ENCODE measurements at places on chromosomes 5 and 9. TPM values are rescaled to one million over a fixed set of nuclear protein-coding genes. Genes with fewer than 3 reads are reported as not detected.
A peak's percentile ranks its signal among the peaks of the same experiment; 100 is the strongest.

DNA sequence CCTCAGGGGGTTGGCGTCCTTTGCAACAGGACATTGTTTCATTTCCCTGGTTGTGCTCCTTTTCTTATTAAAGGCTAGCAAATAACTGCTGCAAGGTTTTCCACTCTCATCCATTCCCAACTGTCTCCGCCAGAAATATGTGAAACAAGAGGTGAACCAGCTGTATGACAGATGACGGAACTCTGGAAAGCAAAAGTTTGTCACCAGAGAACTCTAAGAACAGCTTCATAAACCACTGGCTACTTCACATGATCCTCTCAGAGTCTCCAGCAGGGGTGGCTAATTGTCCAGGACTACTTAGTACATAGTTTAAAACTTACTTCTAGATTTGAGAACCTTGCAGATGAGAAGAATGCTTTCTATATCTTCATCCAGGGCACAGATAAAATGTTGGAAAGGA, 195.9 kb upstream of the RAD23B start:
- no peaks in the 10 kb centered on the region for H3K4me1 ChIP-seq
- no peak overlapping the region for H3K4me3 ChIP-seq
- peaks cover 7% of the 10 kb centered on the region for H3K36me3 ChIP-seq
- H3K27ac ChIP-seq: no peak overlapping the region

Gene CDX1
- total RNA-seq: 0.57 TPM

Gene LRRC26
- total RNA-seq: not detected

Gene PRXL2C
- 20.9 TPM for total RNA-seq

DNA sequence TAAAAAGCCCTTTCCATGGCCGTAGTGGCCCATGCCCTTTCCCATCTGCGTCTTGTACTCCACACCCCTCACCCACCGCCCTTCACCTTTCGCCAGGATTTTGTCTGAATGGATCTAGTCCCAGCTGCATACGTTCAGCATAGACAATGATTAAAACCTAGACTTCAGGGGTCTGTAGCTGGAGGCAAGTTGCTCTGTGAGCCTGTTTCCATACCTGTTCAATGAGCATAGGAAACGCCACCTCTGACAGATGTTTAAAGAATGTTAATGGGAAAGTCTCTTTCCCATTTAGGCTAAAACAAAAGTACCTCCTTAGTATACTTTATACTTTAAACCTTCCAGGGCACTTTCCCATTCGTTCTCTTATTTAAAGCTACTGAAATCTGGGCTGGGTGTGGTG, 105.7 kb downstream of the SPRY4 start:
- H3K36me3 ChIP-seq: no peaks in the 10 kb centered on the region
- no peak for DNase-seq
- peaks cover 26% of the 10 kb centered on the region for H3K27me3 ChIP-seq
- H3K4me1 ChIP-seq: peaks cover 14% of the 10 kb centered on the region
- H3K4me3 ChIP-seq: no peak overlapping the region

DNA sequence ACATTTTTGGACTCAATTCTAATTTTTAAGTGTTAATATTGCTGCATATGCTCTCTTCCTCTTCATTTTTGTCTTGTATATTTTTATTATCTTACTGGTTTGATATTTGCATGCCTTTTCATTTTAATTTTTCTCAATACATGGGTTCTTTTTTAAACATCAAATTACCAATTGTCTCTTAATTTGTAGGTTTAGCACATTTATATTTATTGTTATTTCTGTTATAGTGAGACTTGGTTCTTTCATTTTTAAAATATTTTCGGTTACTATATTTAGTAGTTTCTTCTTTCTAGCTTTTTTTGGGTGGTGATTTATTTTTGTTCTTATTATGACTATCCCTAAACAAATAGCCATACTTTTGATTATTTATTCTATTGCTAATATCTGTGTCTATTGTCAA, 19.4 kb downstream of the SPINK5 start:
- no peaks in the 10 kb centered on the region for H3K4me1 ChIP-seq
- peaks cover 4% of the 10 kb centered on the region for H3K36me3 ChIP-seq
- no peak for DNase-seq
- no peak overlapping the region for H3K4me3 ChIP-seq
- no peaks in the 10 kb centered on the region for H3K27me3 ChIP-seq

Gene FCN2
- total RNA-seq: not detected

DNA sequence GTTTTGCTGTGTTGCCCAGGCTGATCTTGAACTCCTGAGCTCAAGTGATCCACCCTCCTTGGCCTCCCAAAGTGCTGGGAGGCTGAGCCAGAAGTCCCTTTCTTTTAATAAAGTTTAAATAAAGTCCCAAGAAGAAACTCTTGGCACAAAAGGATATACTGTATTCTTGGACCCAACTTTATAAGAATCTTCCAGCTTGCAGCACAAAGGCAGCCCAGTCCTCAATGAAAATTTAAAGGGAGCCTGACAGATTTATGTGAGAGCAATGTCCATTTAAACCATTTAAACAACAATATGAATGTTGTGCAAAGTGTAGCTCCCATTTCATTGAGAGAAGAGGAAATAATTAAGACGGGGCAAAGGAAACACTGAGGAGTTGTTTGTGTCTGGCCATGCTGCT, 217.0 kb downstream of the DOCK8 start:
- H3K27ac ChIP-seq: no peak overlapping the region
- no peak overlapping the region for H3K4me3 ChIP-seq
- DNase-seq: no peak
- H3K4me1 ChIP-seq: no peaks in the 10 kb centered on the region

- no peak overlapping the region for H3K4me3 ChIP-seq
- no peaks in the 10 kb centered on the region for H3K27me3 ChIP-seq
- H3K4me1 ChIP-seq: peaks cover 10% of the 10 kb centered on the region
- DNase-seq: no peak
- H3K27ac ChIP-seq: no peak overlapping the region
Observed at GRCh38 chr5:77312413-77312812, 101.9 kb downstream of the PDE8B start.

GRCh38 chr5:137040024-137040423, 459.1 kb downstream of the SPOCK1 start:
- H3K4me3 ChIP-seq: no peak overlapping the region
- no peak for DNase-seq

Gene WNT8A
- total RNA-seq: not detected

- peaks cover 10% of the 10 kb centered on the region for H3K36me3 ChIP-seq
- H3K4me1 ChIP-seq: peaks cover 10% of the 10 kb centered on the region
- peak within 1 kb of the TSS; percentile 85 for H3K4me3 ChIP-seq
- no peak for DNase-seq
Observed at GRCh38 chr9:128339761-128340690, at the start of gene SLC27A4. SLC27A4 (plus strand) TSS chr9:128340527; CDS start chr9:128343133, 2,606 bp downstream.

DNA sequence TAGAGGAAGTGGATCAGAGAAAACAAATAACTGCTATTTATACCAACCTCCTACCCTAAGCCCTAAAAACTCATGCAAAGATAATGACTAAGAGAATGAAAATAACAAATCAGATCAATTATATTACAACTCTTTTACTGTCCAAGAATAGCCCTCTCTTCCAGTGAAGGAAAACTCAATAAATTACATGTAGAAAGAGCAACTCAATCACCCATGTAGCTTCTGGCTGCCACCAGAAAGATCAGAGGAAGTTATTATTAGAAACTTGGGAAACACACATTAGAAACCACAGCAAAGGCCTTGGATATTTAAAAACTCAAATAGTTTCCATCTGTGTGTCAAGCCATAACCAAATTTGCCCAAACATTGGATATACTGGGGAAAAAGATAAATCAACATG, 134.0 kb upstream of the TARS1 start:
- H3K36me3 ChIP-seq: no peaks in the 10 kb centered on the region
- no peak overlapping the region for H3K4me3 ChIP-seq
- H3K27ac ChIP-seq: peak overlapping the region; percentile 46
- H3K27me3 ChIP-seq: no peaks in the 10 kb centered on the region
- H3K4me1 ChIP-seq: peaks cover 34% of the 10 kb centered on the region

- H3K4me1 ChIP-seq: no peaks in the 10 kb centered on the region
- no peaks in the 10 kb centered on the region for H3K27me3 ChIP-seq
- H3K27ac ChIP-seq: no peak overlapping the region
- no peak overlapping the region for H3K4me3 ChIP-seq
- peaks cover 2% of the 10 kb centered on the region for H3K36me3 ChIP-seq
- DNase-seq: no peak
Observed at GRCh38 chr9:99463131-99463530, 241.0 kb downstream of the SEC61B start.

- no peaks in the 10 kb centered on the region for H3K27me3 ChIP-seq
- peaks cover 16% of the 10 kb centered on the region for H3K4me1 ChIP-seq
- no peak for DNase-seq
- no peaks in the 10 kb centered on the region for H3K36me3 ChIP-seq
- H3K4me3 ChIP-seq: no peak overlapping the region
Observed at GRCh38 chr5:142797420-142797819, 27.2 kb downstream of the ARHGAP26 start.

Gene EFCAB9
- not detected for total RNA-seq

Gene MYMK
- not detected for total RNA-seq

DNA sequence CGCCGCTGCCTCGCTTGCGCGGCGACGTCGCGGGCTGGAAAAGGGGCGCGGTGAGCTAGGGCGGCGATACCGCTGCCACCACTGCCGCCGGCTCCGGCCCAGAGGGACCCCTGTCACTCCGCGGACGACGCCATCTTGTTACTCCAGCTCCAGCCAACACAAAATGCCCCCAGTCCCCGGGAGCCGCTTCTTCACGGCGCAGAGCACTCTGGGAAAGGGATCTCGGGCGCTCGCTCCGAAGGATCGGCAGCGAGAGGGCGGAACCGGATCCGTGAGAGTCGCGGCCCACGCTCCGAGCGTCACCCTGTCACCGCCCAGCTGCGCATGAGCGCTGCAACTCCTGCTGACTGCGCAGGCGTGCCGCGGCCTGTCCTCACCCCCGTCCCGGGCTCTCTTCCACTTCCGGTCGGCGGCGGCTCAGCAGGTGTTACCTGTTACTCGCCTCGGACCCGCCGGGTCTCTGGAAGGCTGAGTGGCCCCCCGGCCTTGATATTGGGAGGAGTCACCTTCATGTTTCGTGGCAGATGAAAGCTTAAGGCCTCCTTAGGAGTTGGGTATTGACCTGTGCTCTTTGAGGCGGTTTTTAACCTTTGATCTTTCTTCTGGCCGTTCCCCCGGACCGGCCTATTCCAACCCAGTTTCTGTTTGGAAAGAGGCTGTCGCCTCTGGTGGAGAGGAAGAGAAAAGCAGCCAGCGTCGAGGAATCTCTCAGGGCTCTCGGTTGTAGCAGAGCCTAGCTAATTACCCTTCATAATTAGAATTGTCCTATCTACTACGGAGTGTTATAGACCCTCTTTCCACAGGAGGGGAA, at the start of gene CSNK1A1:
Gene CSNK1A1, minus strand, starts transcription at position 213 of the 811 bp plus-strand sequence. CDS start 475 bp downstream, outside the sequence.
- no peaks in the 10 kb centered on the region for H3K27me3 ChIP-seq
- H3K36me3 ChIP-seq: peaks cover 18% of the 10 kb centered on the region
- peak within 1 kb of the TSS; percentile 99 for H3K27ac ChIP-seq
- peak; percentile 100 for DNase-seq

DNA sequence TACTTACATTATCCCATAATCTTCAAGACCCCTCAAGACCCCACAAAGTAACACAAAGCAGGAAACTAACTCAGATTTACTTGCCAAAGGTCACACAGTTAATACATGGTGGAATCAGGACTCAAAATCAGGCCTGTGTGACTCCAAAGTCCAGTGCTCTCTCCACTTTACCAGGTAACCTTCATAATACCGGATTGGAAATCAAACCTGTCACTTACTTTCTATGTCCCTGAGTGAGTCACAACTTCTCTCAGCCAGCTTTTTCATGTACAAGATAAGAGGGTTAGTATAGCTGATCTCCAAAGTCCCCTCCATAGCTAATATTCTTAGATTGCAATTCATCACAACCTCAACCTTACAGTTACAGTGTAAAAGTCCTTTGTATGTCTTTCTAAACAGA, 17.1 kb downstream of the STRBP start:
- H3K27me3 ChIP-seq: no peaks in the 10 kb centered on the region
- peaks cover 5% of the 10 kb centered on the region for H3K4me1 ChIP-seq
- H3K4me3 ChIP-seq: no peak overlapping the region
- peaks cover 2% of the 10 kb centered on the region for H3K36me3 ChIP-seq
- H3K27ac ChIP-seq: no peak overlapping the region

GRCh38 chr9:136499935-136500910, 17.4 kb upstream of the SEC16A start:
- no peaks in the 10 kb centered on the region for H3K27me3 ChIP-seq
- no peak overlapping the region for H3K27ac ChIP-seq
- H3K4me3 ChIP-seq: no peak overlapping the region
- DNase-seq: no peak

GRCh38 chr9:4929917-4930316, 55.2 kb upstream of the JAK2 start:
- H3K27ac ChIP-seq: no peak overlapping the region
- H3K27me3 ChIP-seq: no peaks in the 10 kb centered on the region
- DNase-seq: no peak
- peaks cover 8% of the 10 kb centered on the region for H3K4me1 ChIP-seq

Gene DDX4
- total RNA-seq: not detected

DNA sequence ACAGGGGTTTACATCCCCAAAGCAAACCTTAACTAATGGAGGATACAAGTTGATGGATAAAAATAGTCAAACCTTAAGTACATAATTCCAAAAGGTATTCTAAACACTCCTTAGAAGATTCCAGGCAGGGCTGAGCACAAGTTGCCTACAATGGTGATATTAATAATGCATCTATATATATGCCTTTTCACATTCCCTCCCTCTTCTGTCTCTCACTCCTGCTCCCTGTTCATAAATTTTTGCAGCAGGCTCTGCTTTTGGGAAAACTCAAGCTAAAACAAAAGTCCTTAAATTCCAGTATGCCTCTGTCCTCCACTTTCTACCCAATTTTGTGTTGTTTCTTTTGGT, 139.4 kb upstream of the CDKN2B start:
- H3K36me3 ChIP-seq: peaks cover 1% of the 10 kb centered on the region
- H3K4me1 ChIP-seq: peaks cover 31% of the 10 kb centered on the region
- DNase-seq: no peak
- H3K4me3 ChIP-seq: no peak overlapping the region

GRCh38 chr5:5540065-5540464, 117.6 kb downstream of the ICE1 start:
- no peak for DNase-seq
- peaks cover 9% of the 10 kb centered on the region for H3K27me3 ChIP-seq
- H3K27ac ChIP-seq: no peak overlapping the region
- no peaks in the 10 kb centered on the region for H3K4me1 ChIP-seq
- no peak overlapping the region for H3K4me3 ChIP-seq

DNA sequence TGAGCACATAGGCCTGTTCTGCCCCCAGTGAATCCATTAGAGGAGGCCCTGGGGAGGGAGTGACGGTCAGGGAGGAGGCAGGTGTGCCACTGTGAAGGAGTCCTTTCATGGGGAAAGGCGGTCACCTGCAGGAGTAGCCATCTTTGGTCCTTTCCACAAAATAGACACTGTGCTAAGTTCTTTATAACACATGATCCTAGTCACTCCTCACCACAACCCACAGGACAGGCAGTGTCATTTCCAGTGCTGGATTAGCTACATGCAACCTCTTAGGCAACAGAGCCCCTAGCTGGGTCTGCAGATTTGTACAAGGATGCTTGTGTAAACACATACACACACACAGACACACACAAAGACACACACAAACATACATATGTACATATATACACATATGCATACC, 18.3 kb downstream of the DOCK2 start:
- H3K27me3 ChIP-seq: no peaks in the 10 kb centered on the region
- no peak overlapping the region for H3K4me3 ChIP-seq
- H3K4me1 ChIP-seq: peaks cover 11% of the 10 kb centered on the region
- DNase-seq: no peak

GRCh38 chr9:378263-378662, 163.6 kb downstream of the DOCK8 start:
- H3K4me3 ChIP-seq: no peak overlapping the region
- H3K27ac ChIP-seq: no peak overlapping the region
- H3K36me3 ChIP-seq: no peaks in the 10 kb centered on the region
- peaks cover 26% of the 10 kb centered on the region for H3K27me3 ChIP-seq
- H3K4me1 ChIP-seq: no peaks in the 10 kb centered on the region

Data from chondrocyte (in vitro differentiated cells).